ENCODE measurements at places on chromosomes 7 and 10.
A peak's percentile ranks its signal among the peaks of the same experiment; 100 is the strongest.

DNA sequence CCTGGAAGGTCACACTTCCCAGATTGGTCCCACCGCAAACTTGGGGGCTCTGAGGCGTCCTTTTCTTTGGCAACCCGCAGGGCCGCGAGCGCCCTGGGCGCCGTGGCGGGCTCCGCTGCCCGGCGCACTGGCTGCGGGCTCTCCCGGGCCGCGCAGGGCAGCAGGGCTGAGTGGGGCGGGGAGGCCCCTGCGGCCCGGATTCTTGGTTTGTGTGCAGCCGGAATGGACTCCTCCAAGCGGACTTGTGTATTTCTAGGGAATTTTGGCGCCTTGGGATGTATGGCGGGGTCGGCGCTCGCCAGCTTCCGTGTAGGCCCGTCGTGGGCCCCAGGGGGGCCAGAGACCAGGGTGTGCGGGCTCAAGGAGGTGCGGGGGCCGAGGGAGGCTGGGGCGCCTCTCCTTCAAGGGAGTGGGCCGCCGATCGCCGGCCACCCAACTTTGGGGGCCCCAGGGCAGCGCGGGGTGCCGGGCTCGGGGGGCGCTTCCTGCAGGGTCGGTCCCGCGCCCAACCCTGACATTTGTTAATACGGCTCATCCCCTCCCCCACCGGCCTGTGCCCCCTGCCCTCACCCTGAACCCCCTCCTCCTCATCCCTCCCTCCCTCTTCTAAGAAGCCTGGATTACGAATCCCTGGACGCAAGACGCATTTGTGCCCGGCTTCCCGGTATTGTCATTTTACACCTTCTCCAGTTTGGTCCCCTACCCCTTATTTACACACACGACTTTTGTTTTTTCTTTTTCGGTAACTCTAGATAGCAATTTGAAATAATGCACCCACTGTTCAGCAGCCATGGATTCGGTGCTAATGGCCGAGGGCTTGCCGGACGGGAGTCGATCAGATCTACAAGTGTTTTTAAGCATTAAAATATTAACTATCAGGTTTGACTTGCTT, 2.5 kb downstream of the TCF7L2 start:
- peak; percentile 70 for DNase-seq

DNA sequence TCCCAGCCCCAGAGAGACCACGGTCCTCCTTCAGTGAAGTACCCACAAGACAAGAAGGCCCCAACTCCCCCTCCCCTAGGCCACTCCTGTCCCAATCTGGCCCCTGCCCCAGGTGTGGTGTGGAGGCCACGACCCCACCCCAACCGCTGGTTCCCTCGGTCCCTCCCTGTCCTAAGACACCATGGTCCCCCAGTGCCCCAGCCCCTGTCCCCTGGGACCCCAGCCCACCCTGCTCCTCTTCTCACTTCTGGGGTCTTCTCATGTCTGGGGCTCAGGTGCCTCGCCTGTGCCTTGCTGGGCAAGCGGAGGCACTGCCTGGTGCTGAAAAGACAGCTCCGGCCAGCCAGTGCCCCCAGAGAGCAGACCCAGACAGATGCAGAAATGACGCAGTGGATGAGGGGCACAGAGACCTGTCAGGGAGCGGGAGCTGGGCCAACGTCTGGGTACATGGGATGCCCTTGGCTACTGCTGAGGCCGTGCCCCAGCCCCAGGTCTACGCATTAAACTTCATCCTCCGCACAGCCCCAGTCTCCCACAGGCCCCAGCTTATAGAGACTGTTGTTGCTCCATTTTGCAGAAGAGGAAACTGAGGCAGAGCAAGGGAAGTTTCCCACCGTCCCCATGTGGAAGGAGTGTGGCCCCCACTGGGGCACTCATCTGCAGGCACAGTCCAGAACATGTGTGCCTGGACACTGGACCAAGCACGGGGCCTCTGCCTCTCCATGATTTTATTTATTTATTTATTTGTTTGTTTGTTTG, 14.8 kb downstream of the GRIFIN start:
- DNase-seq = no peak

DNA sequence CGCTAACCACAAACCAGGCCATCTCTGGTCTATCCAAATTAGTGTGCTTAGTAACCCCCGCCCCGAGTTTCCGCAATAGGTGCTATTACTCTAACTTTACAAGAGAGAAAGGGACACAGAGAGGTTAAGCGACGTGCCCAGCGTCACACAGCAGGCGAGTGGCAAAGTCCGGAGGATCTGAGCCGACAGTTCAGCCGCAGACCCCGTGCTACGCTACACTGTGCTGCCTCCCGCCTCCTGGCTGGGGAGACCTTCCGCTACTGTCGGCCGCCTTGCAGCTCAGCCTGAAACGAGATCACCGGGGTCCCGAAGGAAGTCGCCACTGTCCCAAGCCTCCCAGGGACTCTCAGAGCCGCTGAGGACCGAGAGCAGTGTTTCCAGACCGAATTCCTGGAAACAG, 799 bp downstream of the INTS1 start:
- no peak for DNase-seq

- DNase-seq = no peak
These were observed 2.0 kb upstream of the NRAP start for GRCh38 chr10:113665806-113666354.

DNA sequence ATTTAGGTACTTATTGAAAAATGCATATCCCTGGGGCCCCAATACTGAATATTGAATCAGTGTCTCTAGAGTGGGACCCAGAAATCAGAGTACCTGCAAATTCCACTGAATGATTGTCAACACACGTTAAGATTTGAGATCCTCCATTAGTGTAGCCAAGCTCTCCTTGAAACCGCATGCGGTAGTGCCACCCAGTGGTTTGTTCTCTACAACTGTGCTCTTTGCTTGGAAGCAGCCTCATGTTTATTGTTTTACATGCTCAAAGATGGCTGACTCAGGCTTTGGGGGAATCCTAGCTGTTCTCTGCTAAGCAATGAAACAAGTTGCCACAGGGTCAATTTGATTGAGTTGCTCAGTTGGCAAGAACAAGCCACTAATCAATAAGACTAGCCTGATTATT, 340.2 kb upstream of the CELF2 start:
- peak; percentile 61 for DNase-seq

Measured in right forelimb (tissue), 1 donor.